ENCODE measurements at places on chromosomes 4 and X. TPM values are rescaled to one million over a fixed set of nuclear protein-coding genes. Genes with fewer than 3 reads are reported as not detected.

Gene PRRG1
- 6.2 TPM for total RNA-seq

Gene FGB
- total RNA-seq = not detected

Gene EXOC1
- 64.2 TPM for total RNA-seq

Gene MAGEA10
- not detected for total RNA-seq

Gene EFNB1
- 43.4 TPM for total RNA-seq

Gene PDLIM3
- 50.3 TPM for total RNA-seq

Gene SHOX
- not detected for total RNA-seq

Gene THOC2
- 62.9 TPM for total RNA-seq

Gene LRCH2
- total RNA-seq = 12.8 TPM

Gene ENOX2
- 7.6 TPM for total RNA-seq

Gene ZNF595
- total RNA-seq = 16.2 TPM

Gene KLB
- not detected for total RNA-seq

Gene PAGE1
- not detected for total RNA-seq

Gene HSFX1
- total RNA-seq = 0.66 TPM

Gene HSFX3
- total RNA-seq = not detected

Gene MSANTD1
- 0.50 TPM for total RNA-seq

Gene SMIM14
- 35.4 TPM for total RNA-seq

Gene PALLD
- total RNA-seq = 205 TPM

Gene ADH7
- not detected for total RNA-seq

Gene SYNPO2
- 40.1 TPM for total RNA-seq

Gene SPOCK3
- under 0.01 TPM for total RNA-seq

Gene SLC2A9
- total RNA-seq = 2.3 TPM

Gene F8A3
- 0.99 TPM for total RNA-seq

Gene BST1
- total RNA-seq = 15.7 TPM

Gene PTCHD1
- total RNA-seq = not detected

Gene SRPX2
- 18.2 TPM for total RNA-seq

Gene RIBC1
- 0.77 TPM for total RNA-seq

Gene CT45A2
- not detected for total RNA-seq

Gene TAF7L
- total RNA-seq = 0.33 TPM

Gene TMPRSS11F
- total RNA-seq = not detected

Gene ZFYVE28
- total RNA-seq = 8.2 TPM

Gene SPANXD
- not detected for total RNA-seq

Gene GRPR
- total RNA-seq = 0.33 TPM

Gene DNAJB14
- 30.0 TPM for total RNA-seq

Gene ASB5
- total RNA-seq = 0.51 TPM

Gene HDX
- total RNA-seq = 3.1 TPM

Gene AMBN
- not detected for total RNA-seq

Gene FGFBP1
- not detected for total RNA-seq

Gene TRIM2
- 70.4 TPM for total RNA-seq

Gene CLGN
- 11.8 TPM for total RNA-seq

Gene TLR6
- total RNA-seq = 2.3 TPM

Gene CFAP99
- not detected for total RNA-seq

Gene BMPR1B
- total RNA-seq = 0.17 TPM

Gene CFI
- 10.2 TPM for total RNA-seq

Gene OTUD6A
- total RNA-seq = not detected

Gene KCNE5
- total RNA-seq = 0.51 TPM

Gene SSX2
- not detected for total RNA-seq

Gene USP11
- total RNA-seq = 37.0 TPM

Gene PLS3
- total RNA-seq = 223 TPM

Gene FRMD7
- total RNA-seq = 0.26 TPM

Gene LDB2
- total RNA-seq = 40.6 TPM

Gene PF4V1
- total RNA-seq = not detected
